ENCODE measurements at places on chromosomes 7 and 10.

- DNase-seq: no peak
These were observed 673.8 kb downstream of the INHBA start for GRCh38 chr7:41029072-41029499.

- DNase-seq: no peak
These were observed 5.8 kb downstream of the MALRD1 start for GRCh38 chr10:19054289-19054835.

- no peak for DNase-seq
These were observed 4.9 kb upstream of the FOXP2 start for GRCh38 chr7:114409750-114410149.

DNA sequence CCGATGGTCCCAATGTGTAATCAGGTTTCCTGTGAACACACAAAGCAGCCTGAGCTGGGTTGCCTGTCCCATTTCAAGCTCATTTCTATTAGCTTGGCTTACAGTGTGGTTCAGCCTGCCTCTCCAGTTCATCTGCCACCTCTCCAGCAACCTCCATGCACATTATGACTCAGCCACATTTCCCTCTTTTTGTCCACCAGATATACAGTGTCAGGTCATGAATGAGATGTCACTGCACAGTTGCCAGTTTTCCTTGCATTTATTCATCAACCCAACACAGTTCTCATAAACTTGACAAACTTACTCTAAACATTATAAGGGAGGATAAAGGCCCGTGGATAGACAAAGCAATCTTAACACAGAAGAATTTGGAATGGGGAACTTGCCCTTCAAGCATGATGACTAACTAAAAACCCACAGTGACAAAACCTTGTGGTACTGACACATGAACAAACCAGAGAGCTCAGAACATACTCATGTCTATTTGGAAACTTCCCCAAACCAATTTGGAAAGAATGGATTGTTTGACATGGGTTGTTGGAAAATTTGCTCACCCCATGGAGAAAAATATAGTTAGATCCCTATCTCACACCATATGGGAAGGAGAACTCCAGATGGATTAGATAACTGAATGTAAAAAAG, 2.5 kb upstream of the CFAP58 start:
- no peak for DNase-seq

DNA sequence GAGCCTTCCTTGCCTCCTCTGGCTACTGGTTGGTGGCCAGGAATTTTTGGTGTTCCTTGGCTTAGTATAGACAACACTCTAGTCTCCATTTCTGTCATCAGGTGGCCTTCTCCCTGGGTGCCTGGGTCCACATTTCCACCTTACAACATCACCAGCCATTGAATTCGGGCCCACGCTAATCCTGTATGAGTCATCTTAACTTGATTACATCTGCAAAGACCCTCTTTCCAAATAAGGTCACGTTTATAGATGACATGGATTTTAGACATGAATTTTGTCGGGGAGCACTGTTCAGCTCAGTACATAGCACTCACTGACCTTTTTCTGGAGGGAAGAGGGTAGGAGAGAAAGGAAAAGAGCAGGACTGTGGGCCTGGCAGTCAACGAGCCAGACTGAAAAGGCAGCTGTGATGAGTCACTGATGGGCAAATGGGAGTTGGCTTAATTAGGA, 39.4 kb downstream of the MMRN2 start:
- no peak for DNase-seq

Data from activated T-helper 9 cell treated with anti-CD3 and anti-CD28 coated beads, Interleukin-2, amount 50 U/mL, for 16 hours (primary cell).